ENCODE measurements at places on chromosomes 5 and 9. TPM values are rescaled to one million over a fixed set of nuclear protein-coding genes. Genes with fewer than 3 reads are reported as not detected.

DNA sequence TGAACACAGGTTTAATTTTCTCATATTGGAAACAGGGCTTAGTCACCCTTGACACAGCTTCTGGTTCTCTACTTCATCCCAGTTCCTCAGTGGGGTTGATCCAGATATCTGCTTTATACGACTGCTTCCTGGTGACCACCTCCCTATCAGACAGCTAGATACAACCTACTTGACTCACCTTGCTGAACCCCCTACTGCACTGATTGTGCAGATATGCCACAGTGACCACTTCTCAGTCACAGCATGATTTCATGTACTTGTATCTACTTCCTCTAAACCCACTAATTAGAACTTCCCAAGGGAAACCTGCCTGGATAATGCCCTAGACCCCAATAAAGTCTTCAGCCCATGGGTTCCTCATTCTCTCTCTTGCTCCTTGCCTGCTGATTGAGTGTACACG, 18.4 kb upstream of the RFK start:
- DNase-seq: no peak

DNA sequence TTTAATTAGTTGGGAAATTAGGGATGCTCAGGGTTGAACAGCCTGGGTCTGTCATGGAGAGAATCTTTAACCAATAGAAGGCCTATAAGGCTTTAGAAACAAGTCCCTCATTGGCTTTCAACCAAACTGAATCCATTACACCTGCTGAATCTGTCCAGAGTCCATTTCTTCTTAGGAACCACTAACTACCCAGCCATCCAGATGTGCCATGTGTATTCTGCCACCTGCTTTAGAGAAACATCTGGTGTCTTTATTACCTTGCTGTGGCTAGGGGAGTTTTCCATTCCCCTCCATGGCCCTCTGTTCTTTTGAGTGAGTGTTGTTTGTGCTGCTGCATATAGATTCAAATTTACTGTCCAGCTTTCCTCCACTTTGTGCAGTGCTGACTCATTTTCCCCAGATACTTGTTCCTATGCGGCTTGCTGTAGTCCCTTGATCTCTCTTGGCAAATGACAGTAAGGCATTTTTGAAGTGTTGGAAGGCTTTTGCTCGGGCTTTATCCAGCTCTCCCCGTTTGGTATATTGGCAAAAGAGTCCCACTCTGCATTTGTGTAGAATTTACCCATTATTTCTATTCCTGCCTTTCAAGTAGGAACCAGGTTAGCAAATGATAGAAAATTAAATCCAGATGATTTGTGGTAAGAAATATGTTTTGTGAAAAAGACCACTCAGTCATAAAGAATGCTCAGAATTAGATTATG, 54.6 kb downstream of the NLN start:
- DNase-seq: peak; percentile 79

GRCh38 chr5:131281133-131281867, 17.4 kb downstream of the CDC42SE2 start:
- DNase-seq: peak; percentile 41

- DNase-seq: peak; percentile 71
Observed at GRCh38 chr5:93600409-93601070, 17.5 kb downstream of the NR2F1 start.

- DNase-seq: no peak
Observed at GRCh38 chr5:170648541-170648940, 135.0 kb upstream of the GABRP start.

DNA sequence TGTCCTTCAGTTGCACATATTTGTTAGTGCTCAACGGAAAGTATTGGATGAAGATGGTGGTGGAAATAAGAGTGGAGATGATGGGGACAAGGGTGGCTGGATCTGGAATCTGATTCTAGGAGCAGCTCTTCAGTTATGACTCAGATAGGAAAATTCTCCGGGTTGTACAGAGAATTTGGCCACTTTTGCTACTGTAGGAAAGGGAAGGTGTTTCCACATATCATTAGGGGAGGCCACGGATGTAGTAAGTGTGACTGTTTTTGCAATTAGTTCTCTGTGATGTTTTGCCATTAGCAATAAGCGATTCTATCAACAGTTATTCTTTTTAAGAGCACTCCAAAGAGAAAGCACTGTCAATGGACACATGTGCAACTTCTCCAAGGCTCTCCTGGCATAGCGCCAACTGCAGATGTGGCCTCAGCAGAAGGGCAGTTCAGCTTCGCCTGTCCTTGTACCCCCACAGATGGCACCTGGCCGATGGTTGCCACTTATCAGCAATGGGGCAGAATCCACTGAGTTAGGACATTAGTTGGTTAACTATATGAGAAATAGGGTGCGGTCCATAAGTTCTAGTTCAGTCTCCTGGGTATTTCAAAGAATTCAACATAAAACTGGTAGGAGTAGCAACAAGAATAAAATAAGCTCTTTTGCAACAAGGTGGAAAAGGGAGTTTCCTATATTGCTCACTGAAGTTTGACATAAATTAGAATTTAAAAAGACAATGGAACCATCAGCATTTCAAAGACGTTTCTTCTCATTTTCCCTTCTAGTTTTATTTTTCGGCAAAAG, 96.3 kb downstream of the ARSB start:
- no peak for DNase-seq

DNA sequence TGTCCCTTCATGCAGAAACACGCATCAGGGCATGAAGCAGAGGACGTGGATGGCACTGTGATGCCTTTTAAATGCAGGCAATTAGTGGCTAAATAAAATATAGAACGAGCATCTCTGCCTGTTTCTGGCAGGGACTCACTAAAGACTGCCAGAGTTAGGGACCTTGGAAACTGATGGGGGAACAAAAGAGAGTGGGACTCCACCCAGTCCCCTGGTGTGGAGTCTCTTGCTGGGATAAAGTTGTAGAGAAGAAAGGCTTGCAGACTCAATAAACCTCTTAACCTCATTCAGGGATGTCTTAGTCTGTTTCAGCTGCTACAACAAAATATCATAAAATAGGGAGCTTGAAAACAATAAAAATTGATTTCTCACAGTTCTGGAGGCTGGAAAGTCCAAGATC, 87.6 kb upstream of the ARAP3 start:
- DNase-seq: no peak

Gene ENG
- total RNA-seq: 11.8 TPM

Gene SLC45A2
- under 0.01 TPM for total RNA-seq

Gene FOXD4L4
- total RNA-seq: 0.26 TPM

Gene ADAMTS16
- 0.17 TPM for total RNA-seq

Gene C5orf58
- not detected for total RNA-seq

Gene NMUR2
- not detected for total RNA-seq

Data from fibroblast of lung (primary cell).